Effector memory CD8-positive, alpha-beta T cell (primary cell): ENCODE measurements at places on chromosomes 3 and 15.
A peak's percentile ranks its signal among the peaks of the same experiment; 100 is the strongest.

DNA sequence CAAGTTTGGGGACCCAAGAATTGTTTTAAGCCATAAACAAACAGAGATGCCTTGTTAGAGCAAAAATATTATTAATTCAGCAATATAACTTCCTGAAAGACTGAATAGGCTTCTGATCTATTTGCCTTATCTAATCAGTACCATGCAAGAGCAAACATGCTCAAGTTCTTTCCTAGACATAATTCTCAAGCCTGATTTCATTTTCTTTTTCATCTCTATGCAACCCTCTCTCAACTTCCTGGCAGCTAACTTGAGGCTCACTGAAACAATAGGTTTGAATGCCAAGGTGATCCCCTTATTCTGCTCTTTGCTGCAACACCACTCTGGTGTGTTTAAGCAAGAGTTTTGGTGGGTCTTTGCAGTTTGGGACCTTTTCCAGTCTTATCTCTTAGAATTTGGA lies 230.9 kb upstream of the CD96 start:
- no peak for DNase-seq

GRCh38 chr15:75639191-75639708 lies 774 bp downstream of the IMP3 start:
- no peak for DNase-seq

DNA sequence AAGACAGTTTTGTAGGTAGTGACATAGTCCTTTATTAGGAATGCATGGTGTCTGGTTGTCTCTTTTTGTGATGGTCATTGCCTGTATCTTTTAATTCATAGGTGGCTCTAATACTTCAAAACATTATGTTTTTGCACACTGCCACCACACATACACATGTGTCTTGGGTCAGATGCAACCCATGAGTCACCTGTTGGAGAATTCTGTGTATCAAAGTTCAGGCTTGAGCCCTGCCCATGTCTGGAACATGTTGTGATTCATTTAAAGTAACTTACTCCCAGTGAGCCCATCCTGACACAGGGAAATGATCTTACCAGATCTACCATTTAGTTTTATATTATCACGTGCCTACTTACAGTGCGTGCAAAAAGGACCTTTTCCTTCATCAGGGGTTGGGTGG lies 142.7 kb downstream of the GHSR start:
- DNase-seq: no peak

- DNase-seq: no peak
Observed at GRCh38 chr3:60847791-60848190, 403.5 kb downstream of the FHIT start.

GRCh38 chr3:134008630-134009156 lies 21.0 kb downstream of the SLCO2A1 start:
- no peak for DNase-seq

GRCh38 chr3:69784954-69785514 lies 45.8 kb downstream of the MITF start:
- DNase-seq: no peak

- DNase-seq: no peak
Observed at GRCh38 chr15:95928822-95929221, 401.7 kb upstream of the NR2F2 start.

DNA sequence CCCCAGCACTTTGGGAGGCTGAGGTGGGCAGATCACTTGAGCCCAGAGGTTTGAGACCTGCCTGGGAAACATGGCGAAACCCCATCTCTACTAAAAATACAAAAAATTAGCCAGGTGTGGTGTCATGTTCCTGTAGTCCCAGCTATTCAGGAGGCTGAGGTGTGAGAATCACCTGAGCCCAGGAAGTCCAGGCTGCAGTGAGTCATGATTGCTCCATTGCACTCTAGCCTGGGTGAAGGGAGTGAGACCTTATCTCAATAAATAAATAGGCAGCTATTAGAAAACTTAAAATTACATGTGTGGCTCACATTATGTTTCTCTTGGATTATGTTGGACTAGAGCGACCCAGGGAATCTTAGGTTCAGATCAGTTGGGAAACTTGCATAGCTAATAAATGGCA lies 69.7 kb downstream of the RPLP1 start:
- DNase-seq: no peak

DNA sequence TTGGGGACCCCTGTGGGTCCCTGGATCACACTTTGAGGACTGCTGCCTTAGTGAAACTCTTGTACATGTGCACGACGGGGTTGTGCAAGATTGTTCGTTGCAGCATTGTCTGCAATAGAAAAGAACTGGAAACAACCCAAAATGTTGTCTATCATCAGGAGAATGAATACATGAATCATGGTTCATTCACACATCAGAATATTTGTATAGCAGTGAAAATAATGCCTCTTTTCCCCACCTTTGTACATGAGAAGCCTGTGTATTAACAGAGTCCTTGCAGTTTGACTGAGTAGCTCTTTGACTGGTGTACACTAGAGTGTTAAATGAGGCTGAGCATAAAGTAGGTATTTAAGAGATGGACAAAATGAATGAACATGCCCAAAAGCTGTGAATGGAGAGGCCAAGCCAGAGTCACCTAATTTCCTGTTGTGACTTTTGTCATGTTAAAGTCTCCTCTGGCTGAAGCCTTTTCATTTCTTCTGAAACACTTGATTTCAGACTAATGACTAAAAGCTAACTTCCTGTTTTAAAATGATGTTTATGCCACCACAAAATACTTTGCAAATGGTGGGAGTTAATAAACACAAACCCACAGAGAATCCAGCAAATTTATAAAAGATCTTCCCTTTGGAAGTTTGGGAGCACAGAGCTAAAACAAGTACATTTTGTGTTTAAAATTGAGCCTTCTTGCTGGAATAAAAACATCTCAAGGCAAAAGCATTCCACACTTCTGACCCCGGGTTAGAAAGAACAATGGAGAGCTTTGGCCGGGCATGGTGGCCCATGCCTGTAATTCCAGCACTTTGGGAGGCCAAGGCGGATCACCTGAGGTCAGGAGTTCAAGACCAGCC lies 20.6 kb upstream of the USP3 start:
- no peak for DNase-seq

DNA sequence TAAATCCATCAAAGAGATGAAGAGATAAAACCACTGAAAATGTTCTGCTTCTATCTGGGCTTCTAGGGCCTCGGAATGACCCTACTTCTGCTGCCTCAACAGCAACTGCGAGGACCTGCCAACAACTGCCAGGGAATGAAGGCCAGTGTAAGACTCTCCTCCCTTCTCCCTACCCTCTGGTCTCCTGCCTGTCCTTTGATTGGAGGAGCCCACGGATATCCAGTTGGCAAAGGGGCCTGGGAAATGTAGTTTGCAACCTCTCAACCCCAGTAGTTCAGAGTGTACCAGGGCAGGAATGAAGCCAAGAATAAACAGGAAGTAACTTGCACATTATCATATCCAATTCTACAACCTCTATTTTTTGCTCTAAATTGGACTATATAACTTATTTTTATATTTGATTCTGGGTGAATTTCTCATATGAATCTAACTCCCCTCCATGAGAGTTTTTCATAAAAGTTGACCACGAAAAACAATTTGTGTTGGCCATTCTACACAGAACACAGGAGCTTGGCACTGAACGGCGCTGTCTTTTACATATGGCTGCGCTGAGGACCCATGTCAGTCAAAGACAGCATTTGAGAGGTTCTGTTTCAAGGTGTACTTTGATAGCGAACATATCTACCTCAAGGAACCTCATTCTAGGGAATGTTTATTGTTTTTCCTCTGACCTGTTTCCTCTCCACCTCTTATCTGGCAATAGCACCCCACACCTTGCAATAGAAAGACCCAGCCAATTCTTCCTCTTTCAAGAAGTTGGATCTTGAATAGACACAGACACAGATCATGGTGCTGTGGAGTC lies 91.1 kb upstream of the RNF7 start:
- no peak for DNase-seq

DNA sequence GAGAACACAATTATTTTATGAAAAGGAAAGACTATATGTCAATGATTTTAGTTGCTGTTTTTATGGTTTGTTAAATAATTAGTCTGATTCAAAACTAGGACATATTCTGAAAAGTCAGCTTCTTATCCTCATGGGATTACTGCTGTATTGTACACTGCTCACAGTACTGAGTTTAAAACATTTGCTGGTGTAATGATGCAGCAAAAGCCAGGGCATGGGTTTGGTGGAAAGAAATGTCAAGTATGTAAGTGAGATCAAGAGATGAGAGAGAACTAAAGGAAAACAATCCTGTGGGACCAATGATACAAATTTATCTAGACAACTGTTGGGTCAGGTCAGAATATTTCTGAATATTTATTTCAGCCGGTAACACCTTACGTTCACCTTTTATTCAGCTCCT lies 210.1 kb upstream of the ARHGEF26 start:
- no peak for DNase-seq

GRCh38 chr3:179673523-179673922 lies 20.7 kb downstream of the USP13 start:
- no peak for DNase-seq

GRCh38 chr15:43249699-43250203 lies 17.0 kb downstream of the TGM5 start:
- no peak for DNase-seq

DNA sequence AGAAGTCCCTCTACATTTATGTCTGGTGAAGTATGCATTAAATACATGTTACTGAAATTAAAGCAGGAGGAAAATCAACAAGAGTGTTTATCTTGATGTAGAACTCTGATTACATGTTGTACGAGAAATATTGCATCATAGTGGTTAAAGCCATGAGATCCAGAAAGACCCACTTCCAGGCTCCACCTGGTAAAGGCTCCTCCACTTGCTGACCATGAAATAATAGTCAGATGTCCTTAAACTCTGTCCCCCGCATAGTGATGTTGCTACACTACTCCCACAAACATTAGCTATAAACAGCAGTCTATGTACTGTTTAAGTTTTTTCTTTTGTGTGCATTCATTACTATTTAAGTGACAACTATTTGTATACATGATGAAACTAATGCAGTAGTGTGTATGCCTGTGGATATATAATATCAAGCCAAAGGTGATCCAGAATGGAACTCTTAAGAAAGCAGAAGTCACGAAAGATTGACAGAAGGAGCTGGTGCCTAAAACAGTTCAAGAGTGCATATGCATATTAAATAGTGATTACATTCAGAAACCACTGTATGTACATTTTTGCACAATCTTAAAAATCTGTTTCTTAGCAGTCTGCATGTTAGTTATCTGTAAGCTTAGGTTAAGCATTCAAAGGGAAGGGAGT lies 264.4 kb upstream of the KCNMB2 start:
- no peak for DNase-seq

- DNase-seq: no peak
Observed at GRCh38 chr15:54566654-54567053, 588.4 kb downstream of the UNC13C start.

DNA sequence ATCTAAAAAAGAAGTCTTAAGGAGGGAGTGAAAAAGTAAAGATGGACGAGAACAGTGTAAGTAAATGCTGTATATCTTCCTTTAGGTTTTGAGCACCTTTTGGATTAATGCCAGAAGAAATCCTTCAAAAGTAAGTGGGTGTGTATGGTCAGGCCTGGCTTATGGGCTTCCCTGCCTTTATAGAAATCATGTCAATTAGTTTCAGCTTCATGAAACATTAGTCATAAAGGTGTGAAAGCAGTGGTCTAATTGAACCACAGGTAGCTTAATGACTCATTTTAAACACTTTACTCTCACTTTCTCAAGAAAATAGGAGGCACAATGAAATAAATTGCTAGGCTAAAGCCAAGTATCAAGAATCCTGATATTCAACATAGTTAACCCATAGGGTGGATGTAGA lies 467.4 kb upstream of the DPPA4 start:
- peak; percentile 15 for DNase-seq

- no peak for DNase-seq
Observed at GRCh38 chr3:12918231-12918630, 76.9 kb upstream of the RPL32 start.

- DNase-seq: peak; percentile 33
Observed at GRCh38 chr3:123447749-123448517, 957 bp downstream of the ADCY5 start.

DNA sequence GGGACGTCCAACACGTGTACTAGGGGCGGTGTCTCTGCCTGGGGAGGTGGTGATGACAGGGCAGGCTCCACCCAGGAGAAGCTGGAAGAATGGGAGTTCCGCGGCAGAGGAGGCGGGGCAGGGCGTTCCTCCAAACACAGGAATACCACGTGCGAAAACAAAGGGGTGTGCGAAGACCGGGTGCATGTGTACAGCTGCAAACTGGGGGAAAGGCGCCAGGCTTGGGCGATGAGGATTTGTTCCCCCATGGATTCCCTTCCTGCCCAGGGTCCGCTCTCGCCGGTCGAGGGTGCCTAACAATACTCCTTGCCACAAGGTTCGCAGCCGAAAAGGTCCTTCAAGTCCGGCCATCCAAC lies 500 bp upstream of the ZSCAN2 start:
- DNase-seq: peak; percentile 24

DNA sequence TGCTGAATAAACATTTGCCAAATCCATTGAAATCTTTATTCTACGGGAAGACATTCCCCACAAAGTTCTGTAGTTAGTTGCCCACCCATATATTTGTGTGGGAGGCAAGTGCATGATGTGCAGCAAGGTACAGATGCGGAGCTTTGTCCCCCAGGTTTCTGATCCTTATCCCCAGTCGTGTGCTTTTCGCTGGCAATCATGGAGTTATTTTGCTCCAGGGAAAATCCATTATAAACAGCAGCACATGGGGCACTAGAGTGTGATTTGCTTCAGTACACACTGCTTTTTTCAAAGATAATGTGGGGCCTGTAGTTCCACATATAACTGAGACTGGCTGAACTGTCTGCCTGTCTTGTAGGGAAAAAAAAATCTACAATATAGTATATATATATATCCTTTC lies 132.1 kb downstream of the FEZF2 start:
- no peak for DNase-seq

GRCh38 chr3:56962206-56962605 lies 98.3 kb upstream of the SPATA12 start:
- DNase-seq: no peak

- DNase-seq: no peak
Observed at GRCh38 chr3:60147249-60147950, 1097.6 kb upstream of the CFAP20DC start.

GRCh38 chr15:57773051-57773450 lies 66.5 kb downstream of the POLR2M start:
- no peak for DNase-seq

DNA sequence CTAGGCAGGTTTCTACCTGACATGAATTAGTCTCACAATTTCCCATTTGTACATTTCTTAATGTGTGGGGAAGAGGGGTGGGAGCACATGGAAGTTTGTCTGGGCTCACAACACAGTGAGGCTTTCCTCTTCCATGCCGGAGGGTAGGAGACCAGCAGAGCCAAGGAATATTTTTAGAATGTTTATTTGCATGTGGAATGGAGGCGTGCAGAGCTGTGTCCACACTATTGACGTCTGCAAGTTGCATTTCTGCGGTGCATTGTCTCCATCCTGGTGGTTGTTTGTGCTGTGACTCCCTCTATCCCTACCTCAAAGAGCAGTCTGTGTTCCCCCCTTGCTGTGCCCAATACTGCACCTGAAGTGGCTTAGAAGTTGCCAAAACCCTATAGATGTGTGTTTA lies 103.1 kb upstream of the LRTM1 start:
- DNase-seq: no peak
